ENCODE measurements at places on chromosomes 1 and 21.

DNA sequence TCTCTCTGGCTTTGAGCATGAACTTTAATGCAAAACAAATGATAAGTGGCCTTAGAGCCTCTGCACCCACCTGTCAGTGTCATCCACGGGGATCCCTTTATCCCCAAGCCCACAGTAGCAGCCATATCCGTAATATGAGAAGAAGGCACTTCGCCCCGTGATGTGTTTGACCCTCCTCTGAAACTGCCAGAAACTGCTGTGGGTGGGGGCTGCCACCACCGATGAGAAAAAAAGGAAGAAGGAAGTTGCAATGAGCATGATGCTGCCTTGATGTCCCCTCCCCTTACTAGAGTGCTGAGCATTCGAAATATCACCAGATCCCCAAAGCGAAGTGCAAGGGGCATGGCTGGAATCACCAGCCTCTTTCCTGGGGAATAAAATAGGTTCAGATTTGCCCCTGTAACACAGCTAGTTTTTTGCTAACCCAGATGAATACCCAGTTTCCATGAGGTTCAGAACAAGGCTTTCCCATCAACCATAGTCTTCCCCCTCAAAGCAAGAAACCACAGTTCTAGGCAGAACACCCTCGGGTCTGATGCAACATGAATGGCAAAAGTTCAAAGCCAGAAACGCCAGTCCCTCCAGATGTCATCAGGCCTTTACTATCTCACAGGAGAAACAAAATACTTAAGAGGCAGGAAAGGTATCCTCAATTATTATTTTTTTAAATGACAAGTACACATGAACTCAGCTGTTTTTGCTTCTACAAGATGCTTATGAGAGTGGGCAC, 10.8 kb upstream of the UBXN10 start:
- DNase-seq, result no peak
- peaks cover 9% of the 10 kb centered on the region for H3K36me3 ChIP-seq
- peaks cover 44% of the 10 kb centered on the region for H3K4me1 ChIP-seq
- peak overlapping the region; percentile 41 for H3K27ac ChIP-seq
- peaks cover 2% of the 10 kb centered on the region for H3K27me3 ChIP-seq

GRCh38 chr1:28136922-28137613, 39.4 kb downstream of the PTAFR start:
- no peak overlapping the region for H3K4me3 ChIP-seq
- peaks cover 2% of the 10 kb centered on the region for H3K36me3 ChIP-seq
- H3K27me3 ChIP-seq, result peaks cover 64% of the 10 kb centered on the region
- no peak overlapping the region for H3K27ac ChIP-seq
- DNase-seq, result no peak

DNA sequence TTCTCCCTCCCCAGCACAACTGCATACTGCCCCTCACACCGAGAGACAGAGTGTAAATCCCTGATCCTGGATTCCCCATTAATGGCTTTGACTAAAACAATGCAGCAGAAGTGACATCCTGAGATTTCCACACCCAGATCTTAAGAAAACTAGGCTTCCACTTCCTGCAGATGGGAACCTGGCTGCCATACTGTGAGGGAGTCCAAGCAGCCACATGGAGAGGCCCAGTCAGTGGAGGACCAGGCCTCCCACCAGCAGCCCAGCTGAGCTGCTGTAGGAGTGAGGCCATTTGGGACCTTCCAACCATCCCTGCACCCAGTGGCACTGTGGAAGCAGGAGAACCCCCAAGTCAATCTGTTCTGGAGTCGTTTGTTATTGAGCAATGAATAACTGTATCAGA, 120.6 kb downstream of the CRYAA start:
- peaks cover 6% of the 10 kb centered on the region for H3K4me1 ChIP-seq
- H3K36me3 ChIP-seq, result no peaks in the 10 kb centered on the region
- H3K27me3 ChIP-seq, result no peaks in the 10 kb centered on the region
- no peak for DNase-seq

DNA sequence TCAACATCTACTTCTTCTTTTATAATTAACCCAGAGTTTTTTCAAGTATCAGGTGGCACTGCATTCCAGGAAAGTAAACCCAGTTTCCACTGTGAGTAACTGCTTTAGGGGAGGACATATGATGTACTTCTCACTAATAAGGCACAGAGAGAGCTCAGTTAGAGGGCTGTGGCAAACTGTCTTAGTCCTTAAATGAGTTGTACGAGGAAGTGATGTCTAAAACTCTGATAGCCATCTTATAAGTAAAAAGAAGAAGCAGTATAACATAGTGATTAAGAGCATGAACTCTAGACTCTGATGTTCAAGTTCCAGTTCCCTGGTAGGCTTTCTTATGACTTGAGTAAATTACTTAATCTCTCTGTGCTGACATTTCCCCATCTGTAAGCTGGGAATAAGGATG, 58.7 kb upstream of the PTGS2 start:
- peaks cover 2% of the 10 kb centered on the region for H3K27me3 ChIP-seq
- peak overlapping the region; percentile 61 for H3K27ac ChIP-seq
- peak; percentile 6 for DNase-seq
- H3K36me3 ChIP-seq, result no peaks in the 10 kb centered on the region

DNA sequence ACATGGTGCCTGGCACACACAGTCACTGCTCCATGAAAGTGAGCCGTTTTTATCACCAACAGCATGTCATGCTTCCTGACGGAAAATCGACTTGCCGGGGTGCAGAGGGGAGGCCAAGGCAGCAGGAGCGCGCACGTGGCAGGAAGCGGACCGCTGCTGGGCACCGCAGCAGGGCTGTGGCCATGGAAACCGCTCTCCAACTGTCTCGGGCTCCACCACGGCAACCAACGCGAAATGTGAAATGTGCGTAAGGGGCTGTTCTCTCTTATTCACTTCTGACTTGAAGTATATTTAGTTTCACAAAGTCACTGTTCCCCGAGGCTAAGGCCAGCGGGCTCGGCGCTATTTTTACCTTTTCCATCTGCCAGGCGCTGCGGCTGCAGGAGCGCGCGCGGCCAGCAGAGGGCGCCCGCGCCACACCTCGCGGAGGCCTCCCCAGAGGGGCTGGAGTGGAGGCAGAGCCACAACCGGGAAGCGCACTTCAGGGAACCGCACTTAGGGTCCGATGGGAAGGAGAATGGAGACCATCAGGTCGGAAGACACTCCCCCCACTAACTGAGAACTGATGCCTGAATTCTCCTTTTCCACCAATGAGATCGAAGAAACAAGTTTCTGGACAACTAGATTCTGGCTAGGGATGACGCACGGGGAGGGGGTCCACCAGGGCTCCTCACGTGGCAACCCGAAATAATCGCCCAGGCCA, 19.7 kb downstream of the RCC2 start:
- peaks cover 64% of the 10 kb centered on the region for H3K36me3 ChIP-seq
- no peaks in the 10 kb centered on the region for H3K27me3 ChIP-seq
- H3K4me3 ChIP-seq, result no peak overlapping the region

- H3K27me3 ChIP-seq, result no peaks in the 10 kb centered on the region
- H3K36me3 ChIP-seq, result peaks cover 21% of the 10 kb centered on the region
- no peak overlapping the region for H3K27ac ChIP-seq
Measured at GRCh38 chr1:37995751-37996345, 6.0 kb upstream of the SF3A3 start.

- no peak overlapping the region for H3K4me3 ChIP-seq
- peaks cover 7% of the 10 kb centered on the region for H3K36me3 ChIP-seq
- H3K4me1 ChIP-seq, result peaks cover 12% of the 10 kb centered on the region
- peaks cover 36% of the 10 kb centered on the region for H3K27me3 ChIP-seq
- no peak for DNase-seq
Measured at GRCh38 chr1:152109231-152109997, 5.8 kb downstream of the TCHH start.

- peaks cover 20% of the 10 kb centered on the region for H3K4me1 ChIP-seq
- peaks cover 7% of the 10 kb centered on the region for H3K36me3 ChIP-seq
- no peak for DNase-seq
- no peak overlapping the region for H3K4me3 ChIP-seq
Measured at GRCh38 chr1:167248707-167249642, 28.3 kb downstream of the POU2F1 start.

DNA sequence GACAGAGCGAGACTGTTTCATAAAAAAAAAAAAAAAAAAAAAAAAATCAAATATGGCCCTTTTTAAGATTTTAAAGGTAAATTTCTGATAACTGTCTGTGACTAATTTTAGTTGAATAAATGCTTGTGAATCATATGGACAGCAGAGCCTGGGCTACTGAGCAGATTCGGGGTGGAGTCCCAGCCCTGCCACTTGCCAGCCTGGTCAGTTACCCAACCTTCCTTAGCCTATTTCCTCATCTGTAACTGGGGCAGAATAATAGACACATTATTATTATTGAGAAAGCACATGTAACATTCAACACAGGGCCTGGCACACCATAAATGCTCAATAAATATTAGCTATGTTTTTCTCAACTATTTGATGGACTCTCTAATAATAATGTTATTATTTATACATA, 11.2 kb upstream of the H3-3A start:
- H3K36me3 ChIP-seq, result no peaks in the 10 kb centered on the region
- no peak for DNase-seq
- H3K4me3 ChIP-seq, result no peak overlapping the region
- H3K4me1 ChIP-seq, result no peaks in the 10 kb centered on the region

DNA sequence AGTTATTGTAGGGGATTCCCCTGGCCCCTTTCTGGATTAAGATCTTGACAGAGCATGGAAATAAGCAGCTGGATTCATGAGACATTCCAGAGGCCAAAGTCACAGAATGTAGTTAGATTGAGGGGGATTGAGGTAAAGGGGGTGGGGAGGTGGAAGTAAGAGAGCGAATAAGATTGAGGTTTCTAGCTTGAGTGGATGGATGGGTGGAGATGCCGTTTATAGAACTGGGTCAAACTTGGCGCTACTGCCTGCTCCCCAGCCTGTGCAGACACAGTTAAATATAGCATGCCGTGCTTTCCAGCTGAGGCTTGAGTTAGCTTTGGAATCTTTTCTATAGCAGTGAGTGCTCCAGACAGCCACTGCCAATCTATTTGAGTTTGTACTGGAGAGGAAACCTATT, 85.7 kb downstream of the DYRK1A start:
- H3K4me1 ChIP-seq, result peaks cover 64% of the 10 kb centered on the region
- no peak for DNase-seq
- peaks cover 14% of the 10 kb centered on the region for H3K36me3 ChIP-seq
- no peak overlapping the region for H3K4me3 ChIP-seq

DNA sequence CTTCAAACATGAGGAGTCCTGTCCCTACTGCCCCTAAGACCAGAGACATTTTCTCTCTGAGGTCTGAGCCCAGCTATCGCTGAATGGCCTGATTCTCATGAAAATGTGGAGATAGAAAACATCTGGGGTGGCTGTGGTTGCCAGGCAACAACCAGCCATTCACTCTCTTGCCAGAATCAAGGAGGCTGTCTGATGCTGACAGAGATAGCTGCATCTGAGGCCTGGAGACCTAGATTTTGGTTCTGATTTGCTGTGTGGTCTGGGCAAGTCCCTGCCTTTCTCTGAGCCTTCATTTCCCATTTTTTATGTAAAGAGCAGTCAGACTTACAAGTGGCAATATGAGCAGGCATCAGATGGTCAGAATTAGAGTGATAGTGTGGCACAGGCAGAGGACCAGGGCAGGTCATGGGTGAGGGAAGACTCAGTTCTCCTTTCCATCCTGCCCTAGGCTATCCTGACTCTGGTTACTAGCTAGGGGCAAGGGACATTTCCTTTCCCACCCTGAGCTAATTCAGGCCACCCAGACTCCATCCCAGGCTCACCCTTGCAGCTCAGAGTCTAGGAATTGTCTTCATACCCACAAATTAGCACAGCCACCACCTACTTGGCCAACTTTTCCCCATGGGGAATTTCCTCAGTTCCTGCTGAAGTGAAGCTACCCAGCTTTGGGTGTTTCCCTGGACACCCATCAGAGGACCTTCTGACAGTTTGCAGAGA, 20.0 kb upstream of the RNF19B start:
- H3K36me3 ChIP-seq, result peaks cover 18% of the 10 kb centered on the region
- H3K27ac ChIP-seq, result peak overlapping the region; percentile 92
- peak; percentile 71 for DNase-seq
- H3K27me3 ChIP-seq, result no peaks in the 10 kb centered on the region
- H3K4me1 ChIP-seq, result peaks cover 91% of the 10 kb centered on the region
- peak overlapping the region; percentile 43 for H3K4me3 ChIP-seq

- no peak overlapping the region for H3K4me3 ChIP-seq
- peaks cover 19% of the 10 kb centered on the region for H3K27me3 ChIP-seq
- no peak overlapping the region for H3K27ac ChIP-seq
- no peak for DNase-seq
- H3K36me3 ChIP-seq, result no peaks in the 10 kb centered on the region
Measured at GRCh38 chr1:203378556-203379245, 27.8 kb upstream of the FMOD start.

DNA sequence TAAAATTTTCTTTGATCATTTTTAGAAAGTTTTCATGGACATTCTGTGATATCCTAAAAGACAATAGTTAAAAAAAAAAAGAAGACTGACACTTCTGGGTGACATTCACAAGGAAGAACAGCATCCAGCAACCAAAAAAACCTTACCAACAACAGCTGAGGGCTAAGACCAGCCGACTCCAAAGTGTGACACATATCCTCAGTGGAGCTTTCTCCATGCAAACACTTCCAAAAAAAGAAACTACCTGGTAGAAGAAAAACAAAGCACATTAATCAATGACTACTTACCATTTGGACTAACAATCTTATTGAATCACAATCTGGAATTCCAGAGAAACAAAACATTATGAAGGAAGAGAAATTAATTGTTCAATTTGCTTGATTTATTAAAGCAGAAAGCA, 88.2 kb downstream of the IARS2 start:
- no peaks in the 10 kb centered on the region for H3K4me1 ChIP-seq
- no peak overlapping the region for H3K4me3 ChIP-seq
- no peaks in the 10 kb centered on the region for H3K27me3 ChIP-seq
- no peak overlapping the region for H3K27ac ChIP-seq
- DNase-seq, result no peak

DNA sequence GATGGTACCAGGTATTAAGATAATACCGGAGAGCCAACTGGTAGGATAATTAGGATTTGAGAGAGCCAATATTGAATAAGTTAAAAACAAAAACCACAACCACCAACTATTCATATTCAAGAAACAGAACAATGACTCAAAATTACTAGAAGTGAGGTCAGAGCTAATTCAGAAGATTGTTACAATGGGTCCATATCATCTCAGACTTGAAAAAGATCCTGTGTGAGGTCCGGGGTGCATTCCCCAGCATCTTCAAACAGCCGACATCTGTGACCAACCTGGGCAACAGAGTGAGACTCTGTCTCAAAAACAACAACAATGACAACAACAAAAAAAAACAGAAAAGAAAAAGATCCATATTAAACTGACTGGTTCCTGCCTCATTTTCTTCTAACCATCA, 18.6 kb downstream of the AK2 start:
- no peaks in the 10 kb centered on the region for H3K27me3 ChIP-seq
- no peak overlapping the region for H3K4me3 ChIP-seq
- DNase-seq, result no peak
- H3K27ac ChIP-seq, result peak overlapping the region; percentile 88
- H3K36me3 ChIP-seq, result peaks cover 62% of the 10 kb centered on the region

DNA sequence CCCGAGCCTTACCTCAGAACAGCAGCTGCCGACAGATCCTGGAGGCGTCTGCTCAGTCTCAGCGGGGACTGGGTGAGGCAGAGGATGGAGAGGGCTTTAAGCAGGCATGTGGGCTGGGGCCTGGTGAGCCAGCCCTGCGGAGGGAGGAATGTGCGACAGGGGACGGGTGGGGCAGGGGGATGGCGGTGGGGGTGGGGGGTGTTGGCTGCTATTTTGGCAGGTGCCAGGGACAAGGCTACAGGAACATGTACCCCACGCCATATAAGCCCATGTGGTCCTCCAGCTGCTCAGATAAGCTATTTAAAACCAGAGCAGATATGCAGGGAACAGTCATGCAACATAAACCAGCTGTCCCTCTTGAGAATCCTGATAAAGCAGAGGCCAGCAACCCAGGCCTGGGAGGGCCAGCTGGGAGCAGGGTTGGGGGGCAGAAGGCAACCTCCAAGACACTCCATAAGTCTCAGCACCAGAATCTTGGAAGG, at the start of gene TNNT2:
TNNT2 (minus strand) TSS at position 70 of the 482 bp plus-strand sequence. CDS start 4,426 bp downstream, outside the sequence.
- no peak for DNase-seq
- H3K4me3 ChIP-seq, result no peak within 1 kb of the TSS
- no peaks in the 10 kb centered on the region for H3K4me1 ChIP-seq
- no peak within 1 kb of the TSS for H3K27ac ChIP-seq

All from activated T-helper 1 cell treated with anti-CD3 and anti-CD28 coated beads, Interleukin-12 subunit alpha, Interleukin-12 subunit beta, Interleukin-2, Interleukin-4 antibody, amounts not matched to agents 30 ng/mL and 10 ng/mL and 1 ng/mL, durations not matched to agents 14 hours and 24 hours and 36 hours (primary cell).